Activated T-helper 9 cell treated with anti-CD3 and anti-CD28 coated beads, Interleukin-2, amount 50 U/mL, for 16 hours (primary cell): ENCODE measurements at places on chromosomes 1 and 21.

DNA sequence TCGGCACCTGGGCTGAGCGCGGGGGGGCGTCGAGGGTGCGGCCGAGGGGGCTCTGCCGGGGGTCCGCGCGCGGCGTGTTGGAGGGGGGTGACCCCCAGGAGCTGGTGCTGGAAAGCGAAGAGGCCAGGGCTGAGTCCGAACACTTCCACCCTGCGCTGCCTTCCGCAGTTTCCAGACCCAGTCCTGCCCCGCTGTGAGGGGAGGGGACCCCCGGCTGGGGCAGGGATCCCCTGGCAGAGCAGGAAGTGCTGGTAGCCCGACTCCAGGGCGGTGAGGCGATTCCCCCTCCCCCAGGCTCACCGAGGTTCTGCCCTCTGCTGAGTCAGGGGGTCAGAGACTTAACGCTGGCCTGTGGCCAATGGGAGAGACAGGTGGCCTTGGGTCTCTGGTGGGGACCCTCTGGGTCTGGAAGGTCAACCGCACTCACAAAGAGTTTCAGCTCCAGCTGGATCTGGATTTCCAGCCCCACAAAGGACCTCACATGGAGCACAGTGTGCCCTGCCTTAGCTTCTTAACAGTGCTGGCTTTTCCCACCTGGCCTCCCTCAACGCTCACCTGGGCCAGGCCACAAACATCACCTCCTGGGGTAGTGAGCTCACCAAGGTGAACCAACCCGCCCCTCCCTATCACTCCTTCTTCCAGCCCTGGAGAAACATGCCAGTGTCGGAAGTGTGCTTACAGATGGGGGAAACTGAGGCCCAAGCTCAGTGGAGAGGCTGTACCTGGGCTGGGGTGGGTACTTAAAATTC is 39.8 kb upstream of the SYNC start:
- DNase-seq, result no peak

DNA sequence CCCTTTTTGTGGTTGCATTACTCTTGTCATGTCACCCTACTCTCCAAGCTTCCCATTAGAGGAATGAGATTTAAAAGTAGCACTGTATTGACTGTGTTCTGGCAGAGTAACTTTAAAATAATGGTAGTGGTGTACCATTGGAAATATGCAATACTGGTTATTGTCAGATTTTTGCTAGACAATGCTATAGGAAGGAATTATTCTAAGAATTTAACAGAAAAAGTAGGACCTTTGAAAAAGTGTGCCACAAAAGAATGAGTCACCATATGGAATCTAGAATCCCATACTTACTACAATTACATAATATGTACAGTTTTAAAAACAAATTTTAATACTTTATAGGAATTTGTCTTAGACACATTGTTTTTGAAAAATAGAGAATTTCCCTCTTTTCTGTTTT is 13.8 kb downstream of the MIER1 start:
- no peak for DNase-seq

- DNase-seq, result no peak
Observed at GRCh38 chr1:225875044-225875815, 7.0 kb downstream of the TMEM63A start.

DNA sequence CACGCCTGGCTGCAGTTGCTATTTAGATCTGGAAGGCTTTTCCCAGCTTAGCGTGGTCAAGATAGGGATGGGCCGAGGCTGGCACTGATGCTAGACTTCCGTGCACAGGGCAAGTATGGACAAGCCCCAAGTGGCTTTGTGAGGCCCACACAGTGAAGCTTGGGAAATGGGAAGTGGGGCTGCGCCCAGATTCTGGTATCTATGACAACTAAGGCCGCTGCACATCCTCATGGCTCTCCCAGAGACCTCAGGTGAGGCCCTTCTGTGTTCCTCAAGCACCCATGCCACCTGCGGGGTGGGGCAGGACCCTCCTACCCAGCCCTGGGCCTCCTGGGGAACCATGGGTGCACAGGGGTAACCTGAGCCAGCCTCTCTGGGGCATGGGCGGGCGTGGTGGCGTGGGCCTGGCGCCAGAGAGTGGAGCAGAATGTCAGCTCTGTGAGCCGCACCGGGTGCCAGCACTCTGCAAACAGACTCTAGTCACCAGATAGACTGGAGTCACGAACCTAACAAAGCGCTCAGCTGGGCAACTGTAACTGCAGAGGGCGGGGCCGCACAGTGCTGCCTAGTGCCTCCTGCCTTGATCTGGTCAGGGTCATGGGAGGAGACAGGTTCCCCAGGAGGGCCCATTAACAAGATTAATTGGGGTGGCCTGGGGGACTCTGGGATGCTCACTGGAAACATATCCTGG is 46.4 kb downstream of the ELF3 start:
- DNase-seq, result no peak

DNA sequence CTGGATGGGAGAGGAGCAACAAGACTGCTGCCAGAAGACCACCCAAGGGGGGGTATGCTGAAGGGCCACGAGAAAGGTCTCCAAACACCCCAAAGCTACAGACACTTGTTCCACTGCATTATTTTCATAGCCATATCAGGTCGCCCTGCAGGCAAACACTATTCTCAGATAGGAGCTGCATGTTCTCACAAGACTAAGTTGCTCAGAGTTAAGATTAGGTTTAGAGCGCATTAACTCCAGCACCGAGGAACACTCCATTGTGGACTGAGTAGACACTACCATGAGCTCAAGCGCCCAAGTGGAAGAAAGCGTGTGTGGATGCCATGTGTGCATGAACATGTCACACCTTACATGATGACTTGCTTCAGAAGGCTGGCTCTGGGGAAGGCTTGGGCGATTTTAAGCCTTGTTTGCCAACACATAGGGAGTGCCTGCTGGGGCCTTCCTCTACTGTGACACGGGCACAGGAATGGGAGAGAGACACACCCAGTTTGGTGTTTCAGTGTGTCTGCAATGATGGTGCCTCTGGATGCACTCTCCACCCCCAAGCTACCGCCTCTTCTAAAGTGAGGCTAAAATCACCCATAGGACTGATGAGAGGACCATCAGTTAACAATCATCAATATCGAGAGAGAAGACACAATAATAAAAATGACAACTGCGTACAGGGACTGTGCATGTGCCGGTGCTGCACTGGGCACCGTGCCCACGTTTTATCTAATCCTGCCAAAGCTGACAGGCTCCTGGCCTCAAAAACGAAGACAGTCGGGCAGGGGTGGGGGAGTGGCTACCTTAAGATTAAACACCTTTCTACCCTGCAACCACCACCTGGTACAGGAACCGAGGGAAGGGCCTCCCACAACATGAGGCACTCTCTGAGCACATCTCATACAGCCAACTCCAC is 34.9 kb downstream of the SSBP3 start:
- no peak for DNase-seq
